ENCODE measurements at places on chromosomes 1 and 21. TPM values are rescaled to one million over a fixed set of nuclear protein-coding genes. Genes with fewer than 3 reads are reported as not detected.
A peak's percentile ranks its signal among the peaks of the same experiment; 100 is the strongest.

- H3K27me3 ChIP-seq = no peaks in the 10 kb centered on the region
- H3K4me1 ChIP-seq = no peaks in the 10 kb centered on the region
- no peak overlapping the region for H3K27ac ChIP-seq
- H3K4me3 ChIP-seq = no peak overlapping the region
- no peak for DNase-seq
These were observed 419.9 kb downstream of the ZP4 start for GRCh38 chr1:237470712-237471338.

GRCh38 chr1:10932088-10932487, 80.4 kb upstream of the TARDBP start:
- H3K4me1 ChIP-seq = no peaks in the 10 kb centered on the region
- H3K27me3 ChIP-seq = peaks cover 3% of the 10 kb centered on the region
- no peaks in the 10 kb centered on the region for H3K36me3 ChIP-seq
- H3K4me3 ChIP-seq = no peak overlapping the region

GRCh38 chr1:29210278-29211085, 20.3 kb downstream of the MECR start:
- H3K36me3 ChIP-seq = no peaks in the 10 kb centered on the region
- DNase-seq = no peak
- no peak overlapping the region for H3K27ac ChIP-seq
- H3K27me3 ChIP-seq = no peaks in the 10 kb centered on the region
- H3K4me1 ChIP-seq = no peaks in the 10 kb centered on the region

- H3K4me1 ChIP-seq = no peaks in the 10 kb centered on the region
- no peaks in the 10 kb centered on the region for H3K36me3 ChIP-seq
- H3K27me3 ChIP-seq = no peaks in the 10 kb centered on the region
- no peak overlapping the region for H3K4me3 ChIP-seq
- DNase-seq = no peak
These were observed 14.2 kb upstream of the EFNA1 start for GRCh38 chr1:155113450-155113980.

The SGIP1 gene
- total RNA-seq = not detected

DNA sequence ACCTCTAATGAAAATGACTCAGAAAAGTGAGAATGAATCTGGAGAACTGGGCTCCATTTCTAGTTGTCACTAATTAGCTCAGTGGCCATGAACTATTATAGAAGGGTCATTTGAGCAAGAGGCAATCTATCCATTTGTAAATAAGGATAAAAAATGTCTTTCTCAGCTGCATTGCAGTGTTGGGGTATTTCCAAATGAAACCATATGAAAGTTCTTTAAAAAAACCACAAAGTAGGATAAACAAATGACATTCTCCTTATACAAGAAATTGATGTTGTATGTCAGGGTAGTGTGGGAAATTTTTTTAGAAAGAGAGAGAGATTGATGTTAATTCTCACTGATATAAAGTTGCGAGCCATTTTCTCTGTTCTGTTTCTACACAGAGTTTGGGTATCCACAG, 26.0 kb downstream of the FMO3 start:
- no peak overlapping the region for H3K27ac ChIP-seq
- no peak for DNase-seq
- H3K4me3 ChIP-seq = no peak overlapping the region
- no peaks in the 10 kb centered on the region for H3K4me1 ChIP-seq

The CRNN gene
- not detected for total RNA-seq

The SYDE2 gene
- 8.4 TPM for total RNA-seq

The AMY1B gene
- total RNA-seq = not detected

The GRHL3 gene
- total RNA-seq = not detected

- H3K4me3 ChIP-seq = peak within 1 kb of the TSS; percentile 99
- peak within 1 kb of the TSS; percentile 92 for H3K27ac ChIP-seq
- peaks cover 23% of the 10 kb centered on the region for H3K36me3 ChIP-seq
- H3K27me3 ChIP-seq = no peaks in the 10 kb centered on the region
- H3K4me1 ChIP-seq = peaks cover 34% of the 10 kb centered on the region
These were observed at the start of gene ITPKB for GRCh38 chr1:226738995-226739695. TSS of gene ITPKB (minus strand) at chr1:226739282. CDS start at chr1:226737458, 1,824 bp downstream.

DNA sequence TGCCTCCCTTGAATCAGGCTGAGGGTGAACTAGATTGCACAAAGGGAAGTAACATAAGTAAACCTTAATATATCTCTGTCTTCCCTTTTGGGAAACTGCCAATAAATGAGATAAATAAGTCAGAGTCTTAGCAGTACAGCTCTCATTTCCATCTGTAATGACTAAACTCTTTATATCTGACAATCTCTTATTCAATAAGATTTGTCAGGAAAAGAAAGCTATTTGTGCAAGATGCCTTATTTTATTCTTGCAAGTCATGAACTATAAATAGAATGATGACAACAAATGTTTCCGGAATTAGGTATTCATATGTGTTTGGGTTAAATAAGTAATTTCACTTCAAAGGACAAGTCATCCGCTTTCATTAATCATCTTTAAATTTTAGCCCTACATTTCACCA, 229.2 kb downstream of the PTGER3 start:
- H3K27me3 ChIP-seq = no peaks in the 10 kb centered on the region
- no peak overlapping the region for H3K27ac ChIP-seq
- H3K4me1 ChIP-seq = no peaks in the 10 kb centered on the region
- no peak overlapping the region for H3K4me3 ChIP-seq
- no peak for DNase-seq

- no peaks in the 10 kb centered on the region for H3K36me3 ChIP-seq
- H3K4me3 ChIP-seq = no peak overlapping the region
These were observed 32.7 kb upstream of the ETV3 start for GRCh38 chr1:157170677-157171515.

The FLG2 gene
- not detected for total RNA-seq

DNA sequence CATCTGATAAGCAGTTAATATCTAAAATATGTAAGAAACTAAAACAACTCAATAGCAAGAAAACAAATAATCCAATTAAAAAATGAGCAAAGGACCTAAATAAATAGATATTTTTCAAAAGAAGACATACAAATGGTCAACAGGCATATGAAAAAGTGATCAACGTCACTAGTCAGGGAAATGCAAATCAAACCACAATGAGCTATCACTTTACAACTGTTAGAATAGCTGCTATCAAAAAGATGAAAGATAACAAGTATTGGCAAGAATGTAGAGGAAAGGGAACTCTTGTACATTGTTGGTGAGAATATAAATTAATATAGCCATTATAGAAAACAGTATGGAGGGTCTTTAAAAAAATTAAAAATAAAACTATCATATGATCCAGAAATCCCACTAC, 40.7 kb upstream of the NEK7 start:
- no peak for DNase-seq
- H3K4me3 ChIP-seq = no peak overlapping the region
- no peak overlapping the region for H3K27ac ChIP-seq
- no peaks in the 10 kb centered on the region for H3K4me1 ChIP-seq

The FGR gene
- total RNA-seq = 24.3 TPM

DNA sequence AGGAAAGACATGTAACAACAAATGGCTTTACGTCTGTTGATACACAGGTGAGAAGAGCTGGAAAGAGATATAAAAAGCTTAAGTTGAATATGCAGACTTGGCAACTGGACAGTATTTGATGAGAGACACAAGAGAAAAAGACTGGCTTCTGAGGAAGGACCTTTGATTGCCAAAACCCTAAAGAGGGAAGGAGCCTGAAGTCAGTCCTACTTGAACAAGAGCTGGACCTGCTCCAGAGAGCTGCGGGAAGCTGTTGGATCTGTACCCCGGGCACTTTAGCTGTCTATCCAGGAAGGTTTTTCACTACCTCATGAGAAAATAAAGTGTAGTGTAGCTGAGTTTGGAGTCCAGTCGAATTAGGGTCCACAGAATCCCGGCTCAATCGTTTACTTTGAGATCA, 25.3 kb upstream of the LRRC8B start:
- no peak overlapping the region for H3K4me3 ChIP-seq
- no peaks in the 10 kb centered on the region for H3K27me3 ChIP-seq
- no peak for DNase-seq
- no peaks in the 10 kb centered on the region for H3K4me1 ChIP-seq

The ANKRD34A gene
- 1.4 TPM for total RNA-seq

GRCh38 chr1:47229031-47229885, 2.8 kb downstream of the TAL1 start:
- H3K27ac ChIP-seq = no peak overlapping the region
- H3K4me1 ChIP-seq = peaks cover 12% of the 10 kb centered on the region
- H3K4me3 ChIP-seq = no peak overlapping the region
- no peaks in the 10 kb centered on the region for H3K36me3 ChIP-seq
- peaks cover 25% of the 10 kb centered on the region for H3K27me3 ChIP-seq
- no peak for DNase-seq

The CFAP141 gene
- total RNA-seq = not detected

The CDKN2C gene
- 3.3 TPM for total RNA-seq

DNA sequence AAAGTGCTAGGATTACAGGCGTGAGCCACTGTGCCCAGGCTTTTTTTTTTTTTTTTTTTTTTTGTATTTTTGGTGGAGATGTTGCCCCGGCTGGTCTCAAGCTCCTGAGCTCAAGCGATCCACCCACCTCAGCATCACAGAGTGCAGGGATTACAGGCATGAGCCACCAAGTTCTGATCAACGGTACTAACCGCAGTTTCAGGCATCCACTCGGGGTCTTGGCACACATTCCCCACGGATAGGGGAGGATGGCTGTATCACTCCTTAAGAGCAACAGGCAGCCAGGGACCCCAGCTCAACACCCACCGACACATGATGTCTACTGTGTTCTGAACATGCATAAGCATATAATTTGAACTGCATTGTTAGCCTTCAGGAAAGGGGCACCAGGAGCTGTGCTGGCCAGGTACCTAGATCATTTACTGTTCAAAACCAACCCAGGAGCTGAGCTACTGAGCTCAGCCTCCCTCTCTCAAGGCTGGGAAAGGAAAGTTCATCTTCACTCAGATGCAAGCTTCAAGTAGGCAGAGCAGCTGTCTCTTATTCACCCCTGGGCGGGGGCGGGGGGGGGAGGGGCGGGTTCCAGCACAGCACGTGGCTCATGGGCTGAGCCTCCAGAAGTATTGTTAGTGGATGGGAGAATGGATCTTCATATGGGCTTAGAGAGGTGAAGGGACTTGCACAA, 24.7 kb downstream of the CAPZB start:
- no peak overlapping the region for H3K4me3 ChIP-seq
- no peak for DNase-seq
- peak overlapping the region; percentile 84 for H3K27ac ChIP-seq
- H3K27me3 ChIP-seq = no peaks in the 10 kb centered on the region
- H3K36me3 ChIP-seq = peaks cover 3% of the 10 kb centered on the region
- peaks cover 93% of the 10 kb centered on the region for H3K4me1 ChIP-seq

The ZNHIT6 gene
- total RNA-seq = 22.2 TPM

- peak overlapping the region; percentile 51 for H3K4me3 ChIP-seq
- DNase-seq = no peak
- no peaks in the 10 kb centered on the region for H3K27me3 ChIP-seq
- no peaks in the 10 kb centered on the region for H3K36me3 ChIP-seq
These were observed 407 bp downstream of the IGSF3 start for GRCh38 chr1:116667078-116667574.

The KCNQ4 gene
- 0.16 TPM for total RNA-seq

GRCh38 chr1:238279694-238280380, 389.1 kb upstream of the ZP4 start:
- no peak overlapping the region for H3K4me3 ChIP-seq
- no peak for DNase-seq
- no peaks in the 10 kb centered on the region for H3K36me3 ChIP-seq

DNA sequence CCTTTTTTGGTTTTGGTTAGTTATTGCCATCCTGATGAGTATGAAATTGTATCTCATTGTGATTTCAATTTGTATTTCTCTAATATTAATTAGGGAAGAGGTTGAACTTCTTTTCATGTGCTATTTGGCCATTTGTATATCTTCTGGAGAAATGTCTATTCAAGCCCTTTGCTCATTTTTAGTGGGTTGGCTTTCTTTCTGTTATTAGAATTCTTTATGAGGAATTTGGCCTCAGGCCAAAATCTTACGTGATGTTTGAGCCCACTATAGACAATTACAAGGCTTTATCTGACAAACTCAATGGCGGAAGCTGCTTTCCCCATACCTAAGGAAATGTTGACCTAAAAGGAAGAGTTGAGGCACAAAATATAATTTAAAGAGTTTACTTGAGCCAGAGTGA, 32.9 kb downstream of the IVNS1ABP start:
- H3K36me3 ChIP-seq = no peaks in the 10 kb centered on the region
- DNase-seq = no peak
- peaks cover 23% of the 10 kb centered on the region for H3K4me1 ChIP-seq
- H3K4me3 ChIP-seq = no peak overlapping the region
- no peaks in the 10 kb centered on the region for H3K27me3 ChIP-seq
- no peak overlapping the region for H3K27ac ChIP-seq

DNA sequence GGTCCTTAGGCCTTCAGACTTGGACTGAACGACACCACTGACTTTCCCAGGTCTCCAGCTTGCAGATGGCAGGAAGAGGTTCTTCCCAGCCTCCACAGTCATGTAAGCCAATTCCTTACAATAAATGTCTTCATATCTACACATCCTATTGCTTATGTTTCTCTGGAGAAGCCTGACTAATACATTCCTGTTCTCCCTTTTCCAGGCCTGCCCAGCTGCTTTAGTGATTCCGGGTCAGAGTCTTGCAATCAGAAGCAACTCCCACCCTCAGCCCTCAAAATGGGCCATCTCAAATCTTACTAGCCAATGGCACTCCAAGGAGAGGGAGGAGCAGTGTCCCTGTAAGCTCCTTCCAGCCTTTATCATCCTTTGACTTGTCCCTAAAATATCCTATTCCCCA, 16.4 kb upstream of the CPT2 start:
- H3K4me3 ChIP-seq = no peak overlapping the region
- no peak for DNase-seq
- no peaks in the 10 kb centered on the region for H3K27me3 ChIP-seq

The CA14 gene
- total RNA-seq = not detected

GRCh38 chr1:36274201-36274600, 32.0 kb upstream of the SH3D21 start:
- DNase-seq = no peak
- no peaks in the 10 kb centered on the region for H3K4me1 ChIP-seq
- H3K4me3 ChIP-seq = no peak overlapping the region

GRCh38 chr21:37028570-37028969, 22.1 kb downstream of the RIPPLY3 start:
- no peak overlapping the region for H3K4me3 ChIP-seq
- H3K4me1 ChIP-seq = no peaks in the 10 kb centered on the region
- no peak for DNase-seq
- H3K27me3 ChIP-seq = no peaks in the 10 kb centered on the region
- H3K27ac ChIP-seq = no peak overlapping the region

The CD1D gene
- 0.16 TPM for total RNA-seq

- H3K27ac ChIP-seq = no peak overlapping the region
- H3K4me3 ChIP-seq = no peak overlapping the region
- H3K36me3 ChIP-seq = no peaks in the 10 kb centered on the region
- H3K27me3 ChIP-seq = no peaks in the 10 kb centered on the region
- no peaks in the 10 kb centered on the region for H3K4me1 ChIP-seq
These were observed 18.5 kb downstream of the KCNN3 start for GRCh38 chr1:154851392-154852177.

- H3K27me3 ChIP-seq = no peaks in the 10 kb centered on the region
- H3K36me3 ChIP-seq = no peaks in the 10 kb centered on the region
- no peaks in the 10 kb centered on the region for H3K4me1 ChIP-seq
- H3K4me3 ChIP-seq = no peak overlapping the region
These were observed 26.0 kb upstream of the ZRANB2 start for GRCh38 chr1:71106658-71107322.

The TCEA3 gene
- total RNA-seq = 19.2 TPM

- no peak overlapping the region for H3K4me3 ChIP-seq
- no peak for DNase-seq
- no peaks in the 10 kb centered on the region for H3K4me1 ChIP-seq
- no peaks in the 10 kb centered on the region for H3K27me3 ChIP-seq
- no peak overlapping the region for H3K27ac ChIP-seq
These were observed 27.2 kb upstream of the MGST3 start for GRCh38 chr1:165603810-165604209.
